ENCODE measurements at places on chromosomes 2 and 18. TPM values are rescaled to one million over a fixed set of nuclear protein-coding genes. Genes with fewer than 3 reads are reported as not detected.

The ANTXR1 gene
- total RNA-seq: 31.9 TPM

The C2orf78 gene
- not detected for total RNA-seq

The MC4R gene
- not detected for total RNA-seq

The CDH20 gene
- total RNA-seq: not detected

The PRKCE gene
- 17.8 TPM for total RNA-seq

The STEAP3 gene
- total RNA-seq: 12.9 TPM

The RUFY4 gene
- not detected for total RNA-seq

The CRYGD gene
- not detected for total RNA-seq

DNA sequence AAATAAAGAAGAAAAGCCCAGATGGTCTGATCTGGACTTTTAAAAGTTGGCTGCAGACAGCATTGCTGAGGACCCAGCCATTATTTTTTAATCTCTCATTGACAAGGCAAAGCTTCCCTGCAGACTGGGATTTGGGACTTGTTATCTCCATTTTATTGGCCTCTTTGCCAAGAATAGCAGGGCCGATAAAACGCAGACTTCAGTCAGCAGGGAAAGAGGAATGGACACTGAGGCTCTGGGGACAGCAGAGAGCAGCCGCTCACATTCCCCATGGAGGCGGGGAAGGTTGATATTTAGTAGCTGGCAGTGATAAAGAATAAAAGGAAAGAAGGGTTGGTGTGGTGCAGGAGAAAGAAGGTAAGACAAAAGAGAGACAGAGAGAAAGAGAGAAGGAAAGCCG is 350.1 kb upstream of the PIK3C3 start:
- DNase-seq: no peak

GRCh38 chr2:49241991-49242390 is 87.7 kb upstream of the FSHR start:
- DNase-seq: no peak

DNA sequence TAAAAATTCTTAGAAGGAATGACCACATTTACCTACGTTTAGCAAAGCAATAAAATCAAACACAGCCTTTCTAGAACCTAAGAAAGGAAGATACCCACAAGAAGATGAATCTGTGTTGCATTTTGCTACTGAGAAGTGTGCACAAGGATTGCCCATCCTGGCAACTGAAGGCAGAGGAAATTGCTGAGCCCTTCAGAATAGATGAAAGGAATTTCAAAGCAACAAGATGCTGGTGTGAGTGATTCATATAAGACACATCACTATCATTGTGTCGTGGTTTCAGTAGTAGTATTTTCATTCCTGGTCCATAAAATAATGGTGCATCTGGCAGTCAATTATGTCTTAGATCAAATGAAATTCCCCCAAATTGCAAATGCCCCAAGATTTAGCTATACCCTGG is 48.4 kb upstream of the ANKRD44 start:
- DNase-seq: no peak

- DNase-seq: no peak
Observed at GRCh38 chr2:198807131-198807530, 650.6 kb downstream of the SATB2 start.

DNA sequence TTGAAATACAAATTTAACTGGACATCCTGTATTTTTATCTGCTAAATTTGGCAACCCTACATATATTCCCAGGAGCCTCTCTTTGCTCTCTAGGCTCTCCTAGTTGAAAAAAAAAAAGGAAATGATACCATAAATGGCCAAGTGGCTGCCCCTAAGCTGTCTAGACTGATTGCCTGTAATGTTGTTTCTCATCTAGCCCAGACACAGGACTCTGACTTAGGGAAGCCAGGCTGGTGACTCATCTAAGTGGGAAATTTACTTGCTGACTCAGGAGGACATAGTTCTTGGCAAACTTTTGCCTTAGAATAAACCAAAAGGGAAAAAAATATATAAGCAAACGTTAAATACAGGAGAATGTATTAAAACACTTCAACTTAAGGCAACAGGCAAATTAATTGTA is 14.6 kb upstream of the ITGAV start:
- DNase-seq: no peak

GRCh38 chr2:228352048-228352447 is 170.6 kb upstream of the SPHKAP start:
- DNase-seq: no peak

GRCh38 chr2:160324161-160324800 is 124.2 kb upstream of the ITGB6 start:
- no peak for DNase-seq

- no peak for DNase-seq
Observed at GRCh38 chr2:59301466-59302402, 1060.6 kb upstream of the FANCL start.

DNA sequence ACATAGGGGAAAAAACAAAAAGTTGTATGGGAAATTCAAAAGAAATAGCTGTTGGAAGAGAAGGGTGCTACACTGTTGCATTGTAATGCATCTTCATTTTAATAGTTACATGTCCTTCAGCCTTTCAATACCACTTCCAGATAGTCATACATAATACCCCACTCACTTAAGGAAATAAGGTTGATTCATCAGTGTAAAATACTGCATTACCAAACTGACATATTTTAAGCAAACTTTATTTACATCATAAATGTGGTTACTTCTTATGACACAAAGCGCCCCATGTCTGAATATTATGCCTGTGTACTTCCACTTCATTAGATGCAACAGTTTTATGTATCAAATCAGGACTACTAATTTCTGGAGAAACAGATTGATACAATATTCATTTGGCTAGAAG is 4.5 kb downstream of the RBMS1 start:
- DNase-seq: no peak

DNA sequence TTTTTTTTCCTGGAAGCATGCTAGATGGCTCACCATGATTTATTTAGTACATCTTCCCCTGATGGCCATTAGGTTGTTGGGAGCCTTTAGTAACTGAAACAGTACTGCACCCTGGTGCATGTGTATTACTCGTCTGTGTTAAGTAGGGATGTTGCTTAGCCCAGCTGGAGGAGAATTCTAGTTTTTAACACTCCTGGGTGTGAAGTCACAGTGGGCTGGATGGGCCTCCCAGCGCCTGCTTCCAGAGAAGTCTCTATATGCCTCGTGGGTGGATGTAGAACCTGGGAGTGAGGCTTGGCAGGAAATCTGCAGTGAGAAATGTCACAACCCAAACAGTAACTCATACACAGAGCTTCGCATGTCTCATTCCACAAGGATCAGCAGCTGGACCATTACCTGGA is 28.9 kb upstream of the NT5DC4 start:
- no peak for DNase-seq

Measured in Right ventricle myocardium inferior (tissue), 1 donor.